Progenitor cell of endocrine pancreas (in vitro differentiated cells): ENCODE measurements at places on chromosomes 4 and X.

- no peak for DNase-seq
Measured at GRCh38 chr4:15186149-15186548, 183.9 kb downstream of the CPEB2 start.

DNA sequence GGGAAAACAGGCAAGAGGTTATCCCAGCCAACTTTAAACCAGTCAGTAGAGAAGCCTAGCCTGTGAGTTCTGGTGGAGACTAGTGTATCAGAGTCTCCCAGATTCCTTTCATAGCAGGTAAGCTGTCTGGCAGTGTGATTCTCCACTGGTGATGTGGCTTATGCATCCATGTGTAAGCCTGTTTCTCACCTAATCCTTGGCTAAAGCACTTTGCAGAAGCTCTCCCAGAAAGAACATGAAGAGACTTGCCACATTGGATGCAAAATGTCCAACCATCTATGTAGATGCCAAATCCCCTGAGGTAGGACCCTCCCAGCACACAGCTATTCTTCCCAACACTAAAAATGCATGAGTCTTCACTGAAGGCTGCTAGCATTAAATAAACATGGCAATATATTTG, 111.7 kb downstream of the CHRNA9 start:
- no peak for DNase-seq

GRCh38 chrX:114181195-114181594, 402.7 kb upstream of the HTR2C start:
- DNase-seq: no peak

GRCh38 chr4:18319431-18319830, 297.9 kb upstream of the LCORL start:
- DNase-seq: no peak

DNA sequence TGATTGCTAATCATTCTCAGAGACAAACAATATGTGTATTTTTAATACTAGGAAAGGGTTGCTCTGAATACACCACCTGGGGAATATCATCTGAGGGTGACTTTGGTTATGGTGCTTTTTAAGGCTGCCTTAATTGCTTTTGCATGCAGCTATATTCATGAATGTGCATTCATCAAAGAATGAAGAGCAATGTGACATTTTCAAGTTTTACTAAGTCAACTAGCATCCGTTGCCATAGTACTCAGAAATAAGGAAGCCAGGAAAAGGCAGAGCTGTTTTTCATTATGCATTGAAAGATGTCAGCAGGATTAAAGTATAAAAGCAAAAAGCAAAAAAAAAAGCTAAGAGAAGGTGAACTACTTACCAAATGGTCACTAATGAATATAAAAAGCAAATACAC, 67.4 kb upstream of the PCDH18 start:
- DNase-seq: no peak

DNA sequence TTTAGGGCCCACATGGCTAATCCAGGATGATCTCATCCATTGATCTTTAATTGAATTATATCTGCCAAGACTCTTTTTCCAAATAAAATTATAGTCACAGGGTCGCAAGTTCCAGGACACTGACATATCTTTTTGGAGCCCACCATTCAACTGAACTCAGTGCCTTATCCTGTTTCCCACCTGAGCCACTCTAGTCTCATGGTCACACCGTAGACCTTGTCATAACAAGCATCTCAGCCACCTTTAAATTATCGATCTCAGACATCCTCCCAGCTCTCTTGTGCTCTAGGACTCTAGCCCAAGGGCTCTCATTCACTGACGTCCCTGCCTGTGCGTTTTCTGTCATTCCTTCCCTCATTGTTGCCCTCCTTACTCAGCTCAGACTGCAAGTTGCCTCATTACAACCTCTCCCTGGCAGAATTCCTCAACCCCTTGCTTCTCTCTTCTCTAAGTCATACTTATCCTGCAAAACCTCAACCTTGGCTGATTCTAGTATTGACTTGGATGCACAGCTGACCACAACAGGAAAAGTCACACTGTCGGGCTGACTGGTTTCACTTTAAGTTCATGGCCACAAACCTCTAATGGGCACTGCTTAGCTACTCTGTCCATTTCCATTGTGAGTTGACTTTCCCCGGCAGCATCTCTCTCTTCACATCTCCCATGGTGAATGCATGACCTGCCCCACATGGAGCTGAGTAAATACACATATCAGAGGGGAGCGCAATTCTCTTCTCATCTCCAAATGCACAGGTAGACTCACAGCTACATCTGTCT, 91.0 kb upstream of the TRIM2 start:
- DNase-seq: no peak

- DNase-seq: no peak
Measured at GRCh38 chr4:86092684-86093083, 267.2 kb downstream of the MAPK10 start.

DNA sequence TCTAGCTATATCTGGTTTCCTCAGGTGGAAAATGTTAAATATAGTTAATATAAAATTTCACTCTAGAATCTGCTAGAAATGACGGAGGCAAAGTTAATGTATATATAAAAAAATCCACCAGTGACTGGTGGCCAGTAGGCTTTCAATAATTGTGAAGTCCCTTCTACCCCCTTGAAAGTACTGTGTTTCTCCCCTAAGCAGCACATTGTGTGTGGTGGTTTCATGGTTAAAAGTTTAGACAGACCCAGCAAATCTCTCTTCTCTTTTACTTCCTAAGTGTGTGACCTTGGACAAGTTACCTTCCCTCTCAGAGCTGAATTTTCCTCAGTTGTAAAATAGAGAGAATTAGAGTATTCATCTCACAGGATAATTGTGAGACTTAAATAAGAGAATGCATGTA, 600 bp upstream of the HEPH start:
- DNase-seq: no peak

GRCh38 chrX:28773807-28774206, 186.6 kb downstream of the IL1RAPL1 start:
- no peak for DNase-seq

DNA sequence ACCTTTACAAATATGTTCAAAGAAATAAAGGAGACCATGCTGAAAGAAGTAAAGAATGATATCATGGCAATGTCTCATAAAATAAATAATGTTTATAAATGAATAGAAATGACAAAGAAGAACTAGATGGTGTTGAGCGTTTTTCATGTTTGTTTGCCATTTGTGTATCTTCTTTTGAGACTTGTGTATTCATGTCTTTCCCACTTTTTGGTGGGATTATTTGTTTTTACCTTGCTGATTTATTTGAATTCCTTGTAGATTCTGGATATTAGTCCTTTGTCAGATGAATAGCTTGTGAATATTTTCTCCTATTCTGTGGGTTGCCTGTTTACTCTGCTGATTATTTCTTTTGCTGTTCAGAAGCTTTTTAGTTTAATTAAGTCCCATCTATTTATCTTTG, 732.4 kb downstream of the FAT4 start:
- DNase-seq: no peak

DNA sequence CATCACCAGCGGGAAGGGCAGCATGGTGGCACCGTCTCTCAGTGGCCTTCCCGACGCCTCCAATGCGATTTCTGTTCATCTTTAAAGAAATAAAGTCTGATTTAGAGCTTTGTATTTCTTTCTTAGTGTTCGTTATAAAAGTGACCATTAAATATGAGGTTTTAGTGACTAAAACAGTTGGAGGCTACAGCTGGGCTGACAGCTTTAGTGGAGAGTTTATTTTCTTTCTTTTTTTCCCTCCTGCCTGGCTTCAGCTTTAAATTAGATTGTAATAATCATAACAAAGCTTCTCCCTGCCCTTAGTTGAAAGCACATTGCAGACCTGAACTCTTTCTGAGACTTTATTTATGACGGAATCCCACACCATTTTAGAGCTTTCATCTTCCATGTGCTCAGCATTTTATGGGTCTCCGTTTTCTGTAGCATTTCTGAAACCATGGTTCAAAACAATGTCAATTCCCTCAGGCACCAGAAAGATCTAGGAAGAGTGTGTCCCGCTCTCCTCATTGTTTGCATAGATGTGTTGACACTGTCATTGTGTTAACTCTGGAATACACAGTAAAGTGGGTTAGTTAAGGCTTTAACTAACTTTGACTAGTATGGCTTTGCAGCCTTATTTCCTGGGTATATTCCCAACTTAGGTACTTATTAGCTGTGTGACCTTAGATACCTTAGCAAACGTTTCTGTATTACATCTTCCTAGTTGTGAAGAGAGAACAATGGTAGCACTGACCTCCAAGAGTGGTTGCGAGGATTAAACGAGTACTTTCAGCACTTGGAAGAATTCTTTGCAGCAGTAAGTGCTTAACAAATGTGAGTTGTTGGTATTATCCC, 97.4 kb upstream of the PGRMC2 start:
- no peak for DNase-seq

DNA sequence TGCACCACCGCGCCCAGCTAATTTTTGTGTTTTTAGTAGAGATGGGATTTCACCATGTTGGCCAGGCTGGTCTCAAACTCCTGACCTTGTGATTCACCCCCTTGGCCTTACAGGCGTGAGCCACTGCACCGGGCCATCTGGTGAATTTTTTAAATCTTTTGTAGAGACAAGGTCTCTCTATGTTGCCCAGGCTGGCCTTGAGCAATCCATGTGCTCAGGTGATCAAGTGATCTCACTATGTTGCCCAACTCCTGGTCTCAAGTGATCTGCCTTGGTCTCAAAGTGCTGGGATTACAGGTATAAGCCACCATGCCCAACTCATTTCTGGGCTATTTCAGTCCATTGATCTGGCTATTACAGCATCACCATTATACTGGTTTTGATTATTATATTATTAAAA, 22.2 kb upstream of the GALNT7 start:
- no peak for DNase-seq

DNA sequence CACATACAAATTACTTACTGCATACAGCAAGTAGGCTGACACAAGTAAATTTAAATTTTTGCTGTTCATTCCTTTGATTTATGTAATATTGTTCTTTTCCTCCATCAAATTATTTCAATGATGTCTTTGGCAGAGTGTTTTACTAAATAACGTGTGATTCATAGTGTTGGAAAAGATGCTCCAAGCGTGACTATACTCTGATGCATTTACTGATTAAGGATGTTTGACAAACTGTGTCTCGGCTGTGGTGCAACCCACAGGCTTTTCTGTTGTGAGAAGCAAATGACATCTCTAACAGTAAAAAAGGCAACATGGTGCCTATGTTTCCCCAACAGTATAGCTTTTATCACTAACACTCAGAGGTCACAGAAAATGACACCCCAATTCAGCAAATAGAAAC, 540.9 kb downstream of the PPP4R3C start:
- DNase-seq: no peak

- no peak for DNase-seq
Measured at GRCh38 chrX:71666240-71667223, 814 bp upstream of the LOC101059915 start.

- DNase-seq: no peak
Measured at GRCh38 chr4:130238121-130238520, 1142.2 kb downstream of the C4orf33 start.

GRCh38 chrX:258291-259040, 22.7 kb upstream of the PLCXD1 start:
- DNase-seq: no peak

DNA sequence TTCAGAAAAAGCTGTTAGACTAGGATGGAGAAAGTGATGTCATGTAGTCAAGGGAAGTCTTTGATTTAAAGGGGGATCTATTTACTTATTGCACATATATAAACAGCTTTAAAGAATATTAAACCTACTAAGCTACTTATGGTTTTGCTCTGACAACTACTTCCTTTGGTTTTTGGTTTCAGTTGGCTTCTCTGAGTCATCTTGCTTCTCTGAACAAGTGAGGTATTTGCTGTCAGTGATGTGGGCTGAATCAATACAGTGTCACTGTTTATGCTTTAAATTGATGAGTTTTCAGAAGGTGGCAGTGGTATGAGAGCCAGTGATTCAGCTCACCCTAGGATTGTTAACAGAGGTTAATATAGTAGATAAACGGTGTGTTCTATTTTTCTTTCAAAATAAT, 75.1 kb downstream of the CEP44 start:
- no peak for DNase-seq

GRCh38 chrX:150225266-150225665, 137.9 kb upstream of the MAMLD1 start:
- DNase-seq: no peak

DNA sequence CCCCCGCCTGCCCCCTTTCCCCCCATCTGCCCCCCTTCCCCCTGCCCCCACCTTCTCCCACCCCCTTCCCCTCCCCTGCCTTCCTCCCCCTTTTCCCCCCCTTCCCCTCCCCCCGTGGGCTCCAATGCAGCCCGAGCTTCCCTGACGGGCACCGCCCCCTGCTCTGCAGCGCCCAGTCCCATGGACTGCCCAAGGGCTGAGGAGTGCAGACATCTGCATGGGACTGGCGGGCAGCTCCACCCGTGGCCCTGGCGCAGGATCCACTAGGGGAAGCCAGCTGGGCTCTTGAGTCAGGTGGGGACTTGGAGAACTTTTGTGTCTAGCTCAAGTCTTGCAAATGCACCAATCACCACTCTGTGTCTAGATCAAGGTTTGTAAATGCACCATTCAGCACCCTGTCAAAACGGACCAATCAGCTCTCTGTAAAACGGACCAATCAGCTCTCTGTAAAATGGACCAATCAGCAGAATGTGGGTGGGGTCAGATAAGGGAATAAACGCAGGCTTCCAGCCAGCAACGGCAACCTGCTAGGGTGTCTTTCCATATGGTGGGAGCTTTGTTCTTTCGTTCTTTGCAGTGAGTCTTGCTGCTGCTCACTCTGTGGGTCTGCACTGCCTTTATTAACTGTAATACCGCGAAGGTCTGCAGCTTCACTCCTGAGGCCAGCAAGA, 300.5 kb upstream of the PABPC4L start:
- DNase-seq: no peak

DNA sequence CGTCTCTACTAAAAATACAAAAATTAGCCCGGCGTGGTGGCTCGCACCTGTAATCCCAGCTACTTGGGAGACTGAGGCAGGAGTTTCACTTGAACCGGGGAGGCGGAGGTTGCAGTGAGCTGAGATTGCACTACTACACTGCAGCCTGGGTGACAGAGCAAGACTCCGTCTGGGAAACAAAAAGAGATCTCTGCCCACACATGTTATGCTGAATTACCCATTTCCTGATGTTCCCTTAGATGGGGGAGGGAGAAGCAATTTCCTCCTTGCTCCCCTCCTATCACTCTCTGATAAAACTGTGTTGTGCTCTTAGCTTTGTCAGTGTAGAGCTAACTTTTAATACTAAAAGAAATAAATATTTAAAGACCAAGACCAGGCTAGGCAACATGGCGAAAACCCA, 102.5 kb downstream of the LARP7 start:
- no peak for DNase-seq

- DNase-seq: no peak
Measured at GRCh38 chr4:14928035-14928434, 74.2 kb upstream of the CPEB2 start.

DNA sequence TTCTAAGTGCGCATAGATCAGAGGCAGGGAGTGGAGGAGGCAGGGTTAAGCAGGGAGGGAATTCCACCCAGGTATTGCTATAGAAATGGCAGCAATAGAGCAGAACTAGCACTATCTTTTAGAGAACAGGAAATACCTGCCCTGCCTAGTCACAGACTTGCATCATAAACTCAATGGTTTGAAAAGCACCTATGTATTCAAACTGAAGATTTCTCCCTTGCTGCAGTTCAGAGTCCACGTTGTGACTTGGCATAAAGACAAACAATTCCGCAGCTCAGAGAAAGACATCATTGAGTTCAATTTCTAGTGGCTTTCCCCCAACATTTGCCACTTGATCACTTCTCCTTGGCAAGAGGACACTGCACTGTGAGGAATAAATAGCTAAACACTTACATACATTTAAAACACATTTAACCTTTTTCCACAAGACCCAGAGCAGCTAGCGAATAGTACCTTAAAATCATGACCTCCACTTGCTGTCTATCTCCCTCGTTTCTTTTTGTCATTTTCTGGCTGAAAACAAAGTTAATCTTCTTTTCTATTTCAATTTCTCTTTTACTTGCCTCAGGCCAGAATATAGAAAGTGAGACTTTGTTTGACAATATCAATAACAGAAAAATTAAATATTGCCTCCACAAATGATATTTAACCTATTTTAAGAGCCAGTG, 42.4 kb downstream of the SLC7A11 start:
- DNase-seq: no peak
